ENCODE measurements at places on chromosomes 1 and 21. TPM values are rescaled to one million over a fixed set of nuclear protein-coding genes. Genes with fewer than 3 reads are reported as not detected.

NPL gene
- 2.1 TPM for total RNA-seq

HSD3B2 gene
- not detected for total RNA-seq

IGFN1 gene
- 0.28 TPM for total RNA-seq

ABCD3 gene
- 45.1 TPM for total RNA-seq

EPHB2 gene
- 2.3 TPM for total RNA-seq

MYBPH gene
- not detected for total RNA-seq

S100A6 gene
- 730 TPM for total RNA-seq

ACTA1 gene
- total RNA-seq = not detected

ETV3L gene
- total RNA-seq = not detected

SPRR2E gene
- not detected for total RNA-seq

SLC9C2 gene
- not detected for total RNA-seq

OR2L3 gene
- not detected for total RNA-seq

LCE1C gene
- total RNA-seq = not detected

PARP1 gene
- total RNA-seq = 47.4 TPM

DCAF6 gene
- 82.3 TPM for total RNA-seq

FAM167B gene
- total RNA-seq = 0.38 TPM

COL11A1 gene
- total RNA-seq = 5.9 TPM

HNRNPR gene
- total RNA-seq = 53.8 TPM

CLEC20A gene
- total RNA-seq = not detected

RBM11 gene
- 0.85 TPM for total RNA-seq

SELL gene
- total RNA-seq = 1.1 TPM

GJA4 gene
- total RNA-seq = 0.58 TPM

KCNE1 gene
- total RNA-seq = 0.19 TPM

SLC5A9 gene
- total RNA-seq = not detected

ERICH3 gene
- not detected for total RNA-seq

ILDR2 gene
- total RNA-seq = under 0.01 TPM

UBL4B gene
- total RNA-seq = not detected

CSMD2 gene
- 0.56 TPM for total RNA-seq

KANK4 gene
- not detected for total RNA-seq

C4BPB gene
- not detected for total RNA-seq

ITGB2 gene
- total RNA-seq = 0.56 TPM

CD1B gene
- not detected for total RNA-seq

ZNF670 gene
- 2.3 TPM for total RNA-seq

TEX38 gene
- not detected for total RNA-seq

ABCA4 gene
- total RNA-seq = 2.5 TPM

OR2L8 gene
- not detected for total RNA-seq

MORN1 gene
- total RNA-seq = 10.4 TPM

RGS7 gene
- 2.7 TPM for total RNA-seq

PRAMEF5 gene
- total RNA-seq = not detected

CD101 gene
- under 0.01 TPM for total RNA-seq

PDZK1 gene
- 0.38 TPM for total RNA-seq

SAMSN1 gene
- total RNA-seq = not detected

UQCRHL gene
- total RNA-seq = 2.0 TPM

ATF3 gene
- total RNA-seq = 14.9 TPM

MEX3A gene
- total RNA-seq = 1.2 TPM

HEATR1 gene
- 28.5 TPM for total RNA-seq

GPR37L1 gene
- total RNA-seq = not detected

LAD1 gene
- under 0.01 TPM for total RNA-seq

ESRRG gene
- not detected for total RNA-seq

CGN gene
- under 0.01 TPM for total RNA-seq

C2CD2 gene
- 62.9 TPM for total RNA-seq

CELA3B gene
- total RNA-seq = not detected

GFI1 gene
- under 0.01 TPM for total RNA-seq

PGLYRP4 gene
- total RNA-seq = not detected

DPYD gene
- 67.1 TPM for total RNA-seq

Data from regular cardiac myocyte (primary cell).